ENCODE measurements at places on chromosomes 2 and 18.
A peak's percentile ranks its signal among the peaks of the same experiment; 100 is the strongest.

DNA sequence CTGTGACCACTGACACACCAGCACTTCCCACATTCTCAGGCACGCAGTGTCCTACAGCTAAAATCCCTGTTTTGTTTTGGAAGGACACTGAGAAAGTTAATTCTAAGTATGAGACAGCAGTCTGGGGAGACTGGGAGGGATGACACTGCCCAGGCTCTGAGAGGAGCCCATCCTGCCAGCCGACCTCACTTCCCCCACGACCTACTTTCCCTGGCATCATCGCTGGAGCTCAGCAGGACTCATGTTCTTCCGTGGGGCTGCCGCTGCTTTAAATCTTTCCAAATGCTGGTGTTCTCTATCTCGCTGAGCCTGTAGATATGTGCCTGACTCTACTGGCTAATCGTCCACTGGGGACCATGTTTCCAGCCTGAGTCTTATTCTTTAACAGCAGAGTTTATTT lies 68.8 kb upstream of the TMEM200C start:
- H3K4me1 ChIP-seq = no peaks in the 10 kb centered on the region
- DNase-seq = no peak
- no peak overlapping the region for H3K27ac ChIP-seq
- no peaks in the 10 kb centered on the region for H3K27me3 ChIP-seq

DNA sequence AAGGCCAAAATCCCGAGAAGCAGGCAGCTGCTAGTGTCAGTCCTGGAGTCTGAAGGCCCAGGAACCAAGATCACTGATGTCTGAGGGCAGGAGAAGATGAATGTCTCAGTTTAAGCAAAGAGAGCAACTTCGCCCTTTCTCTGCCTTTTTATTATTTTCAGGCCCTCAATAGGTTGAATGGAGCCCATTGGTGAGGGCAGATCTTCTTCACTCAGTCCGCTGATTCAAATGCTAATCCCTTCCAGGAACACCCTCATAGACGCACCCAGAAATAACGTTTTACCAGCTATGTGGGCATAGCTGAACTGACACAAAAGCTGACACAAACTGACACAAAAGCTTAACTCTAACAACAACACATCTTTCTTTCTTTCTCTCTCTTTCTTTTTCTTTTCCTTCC lies 78.0 kb upstream of the KCNJ3 start:
- H3K27me3 ChIP-seq = no peaks in the 10 kb centered on the region
- no peak overlapping the region for H3K27ac ChIP-seq
- no peaks in the 10 kb centered on the region for H3K4me1 ChIP-seq
- no peak overlapping the region for H3K4me3 ChIP-seq
- no peaks in the 10 kb centered on the region for H3K36me3 ChIP-seq

DNA sequence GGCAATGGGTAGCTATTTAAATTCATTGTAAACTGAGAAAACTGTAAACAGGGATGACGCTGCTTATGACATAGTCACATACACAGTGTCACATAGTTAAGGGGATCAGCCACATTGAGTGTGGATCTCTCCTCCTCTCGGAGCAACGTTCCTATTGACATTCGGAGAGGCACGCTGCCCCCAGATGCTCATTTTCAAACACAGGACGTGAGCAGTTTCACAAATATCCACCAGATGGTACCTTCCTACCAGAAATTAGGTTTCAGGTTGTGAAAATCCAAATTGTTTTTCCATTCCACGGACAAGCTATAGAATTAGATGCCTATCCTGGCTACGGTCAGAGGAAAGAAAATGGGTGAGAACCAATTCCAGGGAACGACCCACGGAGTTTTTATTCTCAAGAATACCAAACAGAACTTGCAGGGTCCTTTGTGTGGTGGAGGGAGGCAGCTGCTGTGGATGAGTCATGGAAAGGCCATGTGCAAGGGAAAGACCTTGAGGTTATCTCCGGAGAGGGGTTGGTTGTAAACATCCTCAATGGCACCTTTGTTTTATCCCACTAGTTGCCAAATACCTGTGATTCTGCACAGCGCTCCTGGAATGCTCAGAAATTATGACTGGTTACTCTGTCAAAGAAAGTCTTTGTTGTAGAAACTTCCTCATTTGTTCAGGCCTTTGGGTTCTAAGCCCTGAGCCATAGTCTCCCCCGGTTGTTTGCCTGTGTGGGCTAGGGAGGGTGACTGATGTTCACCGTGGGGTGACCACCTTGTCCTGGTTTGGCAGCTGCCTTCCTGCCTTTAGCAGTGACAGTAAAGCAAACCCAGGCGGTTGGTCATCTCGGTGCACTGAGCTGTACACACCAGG lies 88.0 kb downstream of the ACTR3 start:
- peak; percentile 49 for DNase-seq
- peaks cover 12% of the 10 kb centered on the region for H3K4me1 ChIP-seq

- DNase-seq = no peak
- no peaks in the 10 kb centered on the region for H3K36me3 ChIP-seq
- no peak overlapping the region for H3K4me3 ChIP-seq
- H3K27ac ChIP-seq = no peak overlapping the region
These were observed 23.4 kb upstream of the FAM110C start for GRCh38 chr2:69366-70344.

- no peak overlapping the region for H3K4me3 ChIP-seq
- H3K36me3 ChIP-seq = no peaks in the 10 kb centered on the region
- no peaks in the 10 kb centered on the region for H3K27me3 ChIP-seq
- no peak overlapping the region for H3K27ac ChIP-seq
- no peak for DNase-seq
These were observed 77.1 kb upstream of the CTAGE1 start for GRCh38 chr18:22494771-22495170.

All from testis (tissue), 5 donors.